ENCODE measurements at places on chromosomes 12 and 14. TPM values are rescaled to one million over a fixed set of nuclear protein-coding genes. Genes with fewer than 3 reads are reported as not detected.

DNA sequence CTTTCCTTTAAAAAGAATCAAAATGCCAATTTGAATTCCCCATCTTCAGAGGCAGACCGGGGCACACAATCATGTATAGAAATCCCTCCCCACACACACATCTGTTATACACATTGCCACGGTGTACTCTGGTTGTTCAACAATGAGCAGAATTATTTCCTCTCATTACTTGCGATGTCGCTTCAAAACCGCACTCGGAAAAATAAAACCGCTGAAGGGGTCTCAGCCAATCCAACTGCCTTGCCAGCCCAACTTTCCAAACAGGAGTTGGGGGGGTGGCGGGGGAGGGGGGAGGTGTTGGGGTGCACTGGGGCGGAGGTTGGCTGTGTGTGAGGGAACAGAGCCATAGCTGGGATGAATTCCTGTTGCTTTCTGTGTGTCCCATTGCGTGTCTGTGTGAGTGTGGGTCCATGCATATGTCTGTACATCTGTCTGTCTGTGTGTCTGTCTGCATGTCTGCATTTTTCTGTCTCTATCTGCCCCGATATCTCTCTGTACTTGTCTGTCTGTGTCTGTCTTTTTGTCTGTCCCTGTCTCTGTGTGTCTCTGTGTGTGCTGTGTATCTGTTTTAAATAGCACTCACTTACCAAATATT is 163.6 kb upstream of the TBX3 start:
- peaks cover 11% of the 10 kb centered on the region for H3K4me1 ChIP-seq
- peaks cover 16% of the 10 kb centered on the region for H3K27me3 ChIP-seq
- no peak for DNase-seq
- no peaks in the 10 kb centered on the region for H3K36me3 ChIP-seq

DNA sequence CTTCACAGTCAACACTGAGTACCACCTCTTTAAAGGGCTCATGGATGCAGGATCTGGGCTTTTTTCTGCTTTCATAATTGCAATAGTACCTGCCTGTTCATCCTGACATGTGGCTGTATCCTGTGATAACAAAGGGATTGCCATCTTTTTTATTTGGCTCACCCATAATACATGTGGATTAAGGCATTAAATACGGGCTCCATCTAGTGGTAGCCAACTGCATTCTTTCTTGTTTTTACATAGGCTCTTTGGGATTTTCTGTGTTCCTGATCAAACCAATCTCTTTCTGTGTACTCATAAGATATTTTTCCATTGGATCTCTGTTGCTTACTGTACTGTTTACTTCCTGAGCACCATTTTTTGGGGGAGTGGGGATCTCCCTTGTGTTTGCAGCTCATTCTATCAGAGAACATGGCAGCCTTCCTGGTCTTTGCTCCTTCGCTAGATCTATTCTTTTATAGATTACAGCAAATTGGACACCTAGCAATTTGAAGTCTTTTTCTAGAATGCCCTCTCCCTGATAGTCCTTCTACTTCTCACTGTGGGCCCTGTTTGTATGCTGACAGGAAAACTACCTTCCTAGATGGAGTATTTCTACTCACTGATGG is 723.4 kb upstream of the MDGA2 start:
- H3K4me1 ChIP-seq: no peaks in the 10 kb centered on the region
- H3K27ac ChIP-seq: no peak overlapping the region
- no peaks in the 10 kb centered on the region for H3K27me3 ChIP-seq
- no peaks in the 10 kb centered on the region for H3K36me3 ChIP-seq

DNA sequence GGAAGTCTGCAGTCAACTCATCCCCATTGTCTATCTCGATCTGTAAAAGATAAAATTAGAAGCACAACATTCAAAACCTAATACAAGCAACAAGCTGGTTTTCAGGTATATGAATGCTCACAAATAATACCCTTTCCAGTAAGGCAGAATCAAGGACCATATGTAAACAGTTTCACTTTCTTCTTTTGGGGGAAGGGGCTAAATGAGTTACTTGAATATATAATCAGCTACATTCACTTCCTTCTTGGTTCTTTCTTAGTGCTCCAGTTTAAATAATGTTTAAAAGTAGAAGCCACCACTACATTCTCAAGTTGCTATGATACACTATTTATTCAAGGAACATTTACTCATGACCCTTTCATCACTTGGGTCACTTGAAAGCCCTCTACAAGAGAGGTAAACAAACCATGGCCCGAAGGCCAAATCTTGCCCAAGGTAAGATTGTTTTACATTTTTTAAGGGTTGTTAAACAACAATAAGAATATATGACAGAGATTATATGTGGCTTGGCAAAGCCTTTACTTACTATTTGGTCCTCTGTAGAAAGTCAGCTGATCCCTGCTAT is 10.3 kb downstream of the TWF1 start:
- no peaks in the 10 kb centered on the region for H3K4me1 ChIP-seq
- H3K27me3 ChIP-seq: no peaks in the 10 kb centered on the region
- DNase-seq: no peak

DNA sequence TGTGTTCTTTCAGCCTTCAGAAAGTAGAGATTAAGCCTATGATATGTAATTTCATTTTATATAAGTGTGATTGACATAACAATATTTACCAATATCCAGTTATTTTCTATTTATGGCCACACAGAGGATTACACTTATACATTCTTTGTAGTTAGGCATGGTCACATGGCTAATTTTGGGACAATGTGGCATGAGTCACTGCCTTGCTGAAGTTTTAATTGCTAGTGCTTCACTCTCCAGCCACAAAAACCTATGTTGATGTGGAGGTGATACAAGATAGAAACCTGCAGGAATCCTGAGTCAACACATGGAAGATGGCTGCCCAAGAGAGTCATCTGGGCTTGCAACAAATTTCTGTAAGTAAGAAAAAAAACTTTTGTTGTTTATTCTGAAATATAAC is 17.0 kb downstream of the CLEC14A start:
- no peaks in the 10 kb centered on the region for H3K36me3 ChIP-seq
- no peak overlapping the region for H3K27ac ChIP-seq
- no peaks in the 10 kb centered on the region for H3K4me1 ChIP-seq
- H3K4me3 ChIP-seq: no peak overlapping the region
- H3K27me3 ChIP-seq: no peaks in the 10 kb centered on the region

The ZDHHC22 gene
- not detected for total RNA-seq

The RNASE1 gene
- total RNA-seq: 294 TPM

GRCh38 chr14:63853831-63854293 is 1.1 kb downstream of the SYNE2 start:
- H3K27ac ChIP-seq: peak overlapping the region; percentile 96
- DNase-seq: peak; percentile 26
- H3K36me3 ChIP-seq: no peaks in the 10 kb centered on the region
- no peaks in the 10 kb centered on the region for H3K27me3 ChIP-seq

DNA sequence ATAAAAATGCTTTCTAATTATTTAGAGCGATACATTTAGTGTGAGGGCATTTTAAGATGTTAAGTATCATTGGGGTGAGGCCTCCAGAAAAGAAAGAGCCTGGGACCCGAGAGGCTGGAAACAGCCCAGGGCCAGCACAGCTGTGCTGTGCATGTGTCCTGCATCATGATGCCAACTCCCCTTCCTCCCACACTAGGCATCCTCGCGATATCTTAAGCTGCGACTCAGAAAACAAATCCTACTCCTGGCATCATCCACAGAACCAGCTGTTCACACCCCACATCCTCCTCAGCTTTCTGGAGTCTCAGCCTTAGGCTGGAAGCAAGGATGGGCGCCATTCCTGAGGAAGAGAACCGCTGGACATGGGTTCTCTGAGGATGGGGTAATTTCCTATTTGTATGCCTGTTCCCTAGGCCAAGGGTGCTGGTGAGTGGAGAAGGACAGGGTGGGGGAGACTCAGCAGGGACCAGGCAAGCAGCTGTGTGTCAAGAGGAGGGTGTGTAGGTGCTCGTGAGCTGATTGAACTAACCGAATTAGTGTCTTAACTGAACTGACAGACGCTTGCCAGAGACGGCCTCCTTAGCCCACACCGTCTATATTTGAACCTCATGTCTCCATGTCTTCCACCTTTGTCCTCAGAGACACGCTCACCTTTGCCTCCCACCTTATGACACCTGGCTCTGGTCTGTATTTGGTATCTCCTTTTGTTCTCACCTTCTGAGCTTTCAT is 15.6 kb upstream of the MCRS1 start:
- H3K4me3 ChIP-seq: no peak overlapping the region
- H3K27me3 ChIP-seq: no peaks in the 10 kb centered on the region
- no peaks in the 10 kb centered on the region for H3K36me3 ChIP-seq
- H3K4me1 ChIP-seq: peaks cover 52% of the 10 kb centered on the region
- no peak for DNase-seq

The LLPH gene
- 22.1 TPM for total RNA-seq
